ENCODE measurements at places on chromosomes 3 and 15.
A peak's percentile ranks its signal among the peaks of the same experiment; 100 is the strongest.

- DNase-seq: no peak
Measured at GRCh38 chr15:47788685-47789084, 71.4 kb downstream of the SEMA6D start.

- DNase-seq: no peak
Measured at GRCh38 chr3:58416191-58416590, 17.4 kb downstream of the PDHB start.

DNA sequence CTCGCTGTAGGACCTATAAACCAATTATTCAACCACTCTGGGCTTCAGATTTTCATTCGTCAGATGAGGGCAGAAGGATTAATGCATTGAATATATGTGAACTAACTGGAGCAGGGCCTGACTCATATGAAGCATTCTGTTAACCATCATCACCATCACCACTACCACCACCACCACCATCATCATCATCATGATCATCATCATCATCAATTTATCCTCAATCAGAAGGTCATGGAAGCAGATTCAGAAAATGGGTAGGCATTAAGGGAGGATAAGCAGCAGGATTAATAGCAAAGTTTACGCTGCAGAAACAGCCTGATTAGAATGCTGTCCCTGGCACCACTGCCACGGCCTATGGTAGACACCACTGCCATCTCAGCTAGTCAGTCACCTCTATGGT is 407.5 kb upstream of the THBS1 start:
- no peak for DNase-seq

GRCh38 chr3:135752851-135753250 is 212.7 kb upstream of the PPP2R3A start:
- DNase-seq: no peak

DNA sequence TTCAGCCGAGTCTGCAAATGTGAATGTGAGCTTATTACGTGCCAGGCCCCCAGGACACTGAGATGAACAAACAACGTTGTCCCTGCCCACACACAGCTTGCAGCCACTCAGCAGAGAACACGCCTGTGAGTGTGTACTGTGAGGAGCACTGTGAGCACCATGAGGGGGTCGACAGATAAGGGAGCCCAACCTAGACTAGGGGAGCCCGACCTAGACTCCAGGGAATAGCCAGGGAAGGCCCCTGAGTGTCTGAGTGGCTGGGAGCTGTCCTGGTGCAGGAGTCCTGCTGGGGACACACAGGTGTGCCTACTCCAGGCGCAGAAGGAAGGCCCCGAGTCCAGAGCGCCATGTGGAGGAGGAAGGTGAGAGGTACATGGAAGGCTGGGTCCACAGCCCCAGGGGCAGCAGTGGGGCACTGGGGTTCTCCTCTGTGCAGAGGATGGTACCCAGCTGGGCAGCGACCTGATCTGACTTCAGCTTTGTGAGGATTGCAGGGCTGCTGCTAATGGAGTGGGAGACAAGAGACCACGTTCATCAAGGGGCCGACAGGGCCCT is 36.5 kb downstream of the MGLL start:
- peak; percentile 81 for DNase-seq

- DNase-seq: no peak
Measured at GRCh38 chr3:71304684-71305083, 278.8 kb downstream of the FOXP1 start.

GRCh38 chr3:132346841-132347736 is 29.9 kb downstream of the ACP3 start:
- DNase-seq: peak; percentile 4

GRCh38 chr3:160935413-160936095 is 169.6 kb downstream of the B3GALNT1 start:
- DNase-seq: no peak

DNA sequence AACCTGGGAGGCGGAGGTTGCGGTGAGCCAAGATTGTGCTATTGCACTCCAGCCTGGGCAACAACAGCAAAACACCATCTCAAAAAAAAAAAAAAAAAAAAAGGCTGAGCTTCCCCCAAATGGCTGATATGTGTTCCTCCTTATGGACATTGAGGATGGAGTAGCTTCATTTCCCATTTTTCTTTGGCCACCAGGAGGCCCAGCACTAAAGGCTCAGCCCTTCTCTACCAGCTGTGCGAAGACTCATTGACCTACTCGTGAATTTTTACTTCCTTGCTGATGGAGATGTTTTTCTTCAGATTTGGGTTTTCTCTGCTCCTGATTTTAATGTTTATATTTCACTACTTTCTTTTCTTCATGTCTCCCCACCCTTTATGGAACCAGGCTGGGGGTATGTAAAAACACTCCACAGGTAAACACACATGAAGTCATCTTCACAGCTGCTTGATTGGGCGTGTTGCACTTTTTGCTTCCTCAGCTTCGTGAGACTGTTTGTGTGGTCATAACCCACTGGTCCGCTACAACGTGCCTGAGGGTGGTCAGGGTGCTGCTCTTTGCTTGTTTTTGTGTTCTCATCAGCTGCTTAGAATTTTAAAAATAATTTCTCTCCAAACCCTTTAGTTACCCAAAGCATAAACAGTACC is 13.5 kb downstream of the SEMA4B start:
- no peak for DNase-seq

DNA sequence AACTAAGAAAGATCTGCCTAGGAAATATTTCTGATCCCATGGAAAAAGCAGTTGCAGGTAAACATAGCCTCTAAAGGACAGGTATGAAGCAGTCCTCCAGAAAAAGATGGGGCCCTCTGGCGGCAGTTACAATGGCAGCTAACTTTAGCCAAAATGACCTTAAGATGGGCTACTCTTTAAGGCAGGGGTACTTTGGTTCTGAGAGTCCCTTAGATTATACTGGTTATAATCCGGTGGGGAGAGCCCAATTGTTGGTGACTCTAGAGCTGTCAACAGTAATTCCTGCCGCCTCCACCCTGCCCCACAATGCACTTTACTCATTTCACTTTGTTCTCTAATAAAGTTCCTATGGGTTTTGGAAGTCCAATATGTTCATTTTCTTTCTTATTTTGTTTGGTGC is 412.8 kb upstream of the WNT5A start:
- DNase-seq: no peak

DNA sequence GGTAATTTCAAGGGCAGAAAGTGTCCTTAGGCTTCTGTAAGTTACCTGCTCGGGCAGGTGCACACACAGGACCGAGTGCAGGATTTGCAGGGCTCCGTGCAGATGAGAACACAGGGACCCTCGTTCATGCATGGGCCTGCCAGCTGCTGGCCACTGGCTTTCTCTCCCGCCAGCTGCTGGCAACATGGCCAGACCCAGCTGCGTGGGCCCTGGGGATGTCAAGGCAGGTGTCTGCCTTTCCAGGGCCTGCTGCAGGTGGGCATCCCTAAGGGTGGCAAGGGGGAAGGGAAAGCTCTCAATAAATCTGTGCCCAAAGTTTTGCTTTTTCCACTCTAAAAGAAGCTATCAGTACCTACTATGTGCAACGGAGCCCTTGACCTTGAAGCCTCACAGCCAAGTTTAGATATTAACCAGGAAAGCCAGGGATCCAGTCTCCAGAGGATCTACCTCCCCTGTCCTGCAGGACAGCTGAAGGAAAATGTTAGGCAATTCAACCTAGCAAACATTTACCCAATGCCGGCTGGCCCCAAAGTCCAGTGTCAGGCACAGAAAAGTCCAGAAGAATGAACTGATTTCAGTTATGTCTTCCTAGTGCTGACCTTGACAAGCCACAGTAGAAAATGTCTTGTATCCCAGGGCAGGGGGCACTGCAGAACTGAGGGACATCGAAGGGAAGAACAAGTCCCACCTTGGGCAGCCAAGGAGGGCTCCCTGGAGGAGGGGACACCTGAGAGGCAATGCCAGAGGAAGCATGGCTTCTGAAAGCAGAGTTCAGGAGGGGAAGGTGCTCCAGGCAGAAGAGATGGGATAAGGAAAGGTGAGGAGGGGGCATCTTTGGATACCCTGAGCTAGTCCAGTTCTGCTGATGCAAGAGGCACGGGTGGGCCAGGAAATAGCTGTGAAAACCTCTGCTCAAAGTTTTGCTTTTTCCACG is 26.4 kb downstream of the NUP210 start:
- no peak for DNase-seq

DNA sequence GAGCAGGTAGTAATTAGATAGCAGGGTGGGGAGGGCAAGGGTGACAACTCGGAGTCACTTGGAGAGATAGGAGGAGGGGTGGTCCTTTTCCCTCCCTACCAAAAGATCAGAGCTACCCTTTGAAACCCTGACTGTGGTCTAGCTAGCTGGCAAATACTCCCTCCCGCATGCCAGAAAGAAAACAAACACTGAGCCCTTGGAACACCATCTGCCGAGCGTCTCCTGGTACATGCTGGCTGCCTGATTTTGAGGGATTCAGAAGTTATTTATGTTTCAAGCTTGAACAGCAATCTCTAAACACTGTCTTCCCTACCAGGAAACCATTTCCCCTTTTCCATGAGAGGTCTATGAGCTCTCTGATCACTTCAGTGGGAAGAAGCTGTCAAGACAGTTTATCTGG is 291.6 kb upstream of the CFAP20DC start:
- DNase-seq: peak; percentile 36

DNA sequence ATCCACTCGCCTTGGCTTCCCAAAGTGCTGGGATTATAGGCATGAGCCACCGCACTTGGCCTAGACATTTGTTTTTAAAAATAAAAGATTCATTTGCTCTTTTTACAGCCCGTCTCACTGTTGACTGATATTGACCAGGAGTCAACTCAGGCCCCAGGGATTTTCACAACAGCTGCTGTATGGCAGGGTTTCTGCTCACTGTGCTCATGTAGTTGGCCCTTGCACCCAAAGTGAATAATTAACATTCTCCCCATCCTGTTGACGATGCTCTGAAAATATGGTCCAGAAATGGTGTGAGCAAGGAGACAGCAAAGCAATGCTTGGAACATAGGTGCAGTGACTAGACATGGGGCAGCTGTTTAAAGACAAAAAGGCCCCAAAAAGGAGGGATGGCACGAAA is 2.9 kb upstream of the CCR5 start:
- no peak for DNase-seq

GRCh38 chr15:50135031-50135551 is 16.1 kb upstream of the ATP8B4 start:
- no peak for DNase-seq

DNA sequence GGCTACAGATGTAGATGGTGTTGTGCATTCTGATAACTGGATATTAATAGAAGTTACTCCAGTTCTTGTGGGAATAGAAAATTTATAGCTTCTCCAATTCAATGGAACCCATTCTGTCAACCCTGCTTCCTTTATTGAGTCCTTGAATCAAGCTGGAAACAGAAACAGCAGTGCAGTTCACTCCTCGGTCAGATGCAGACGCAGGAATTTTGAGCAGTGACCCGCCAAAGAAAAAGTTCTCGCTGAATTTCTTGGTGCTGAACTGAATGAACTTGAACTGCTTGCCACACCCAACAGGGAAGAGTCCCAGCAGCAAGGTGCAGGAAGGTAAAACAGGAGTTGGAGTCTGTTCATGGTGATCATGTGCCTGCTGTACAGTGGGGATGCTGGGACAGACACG is 10.3 kb downstream of the HRH1 start:
- DNase-seq: no peak

- no peak for DNase-seq
Measured at GRCh38 chr3:197748597-197749314, 927 bp upstream of the FYTTD1 start.

DNA sequence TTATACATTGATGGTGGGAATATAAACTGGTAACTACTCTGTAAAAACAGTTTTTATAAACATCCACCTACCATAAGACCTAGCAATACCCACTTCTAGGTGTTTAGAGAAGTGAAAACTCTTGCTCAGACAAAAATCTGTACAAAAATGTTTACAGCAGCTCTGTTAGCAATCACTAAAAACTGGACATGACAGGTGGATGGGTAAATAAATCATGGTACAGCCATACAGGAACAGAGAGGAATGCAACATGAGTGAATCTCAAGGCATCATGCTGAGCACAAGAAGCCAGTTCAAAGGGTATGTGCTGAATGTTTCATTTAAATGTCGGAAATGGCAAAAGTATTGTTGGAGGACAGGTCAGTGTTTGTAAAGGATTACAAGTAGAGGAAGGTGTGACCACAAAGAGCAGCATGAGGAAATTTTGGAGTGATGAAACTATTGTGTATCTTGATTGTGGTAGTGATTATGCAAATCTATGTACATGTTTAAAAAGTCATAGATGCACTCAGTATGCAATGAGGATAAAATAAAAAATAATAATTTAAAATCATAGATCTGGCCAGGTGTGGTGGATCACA is 2.8 kb upstream of the RNU5A-1 start:
- no peak for DNase-seq

GRCh38 chr3:129824926-129825541 is 68.5 kb downstream of the TMCC1 start:
- peak; percentile 30 for DNase-seq

DNA sequence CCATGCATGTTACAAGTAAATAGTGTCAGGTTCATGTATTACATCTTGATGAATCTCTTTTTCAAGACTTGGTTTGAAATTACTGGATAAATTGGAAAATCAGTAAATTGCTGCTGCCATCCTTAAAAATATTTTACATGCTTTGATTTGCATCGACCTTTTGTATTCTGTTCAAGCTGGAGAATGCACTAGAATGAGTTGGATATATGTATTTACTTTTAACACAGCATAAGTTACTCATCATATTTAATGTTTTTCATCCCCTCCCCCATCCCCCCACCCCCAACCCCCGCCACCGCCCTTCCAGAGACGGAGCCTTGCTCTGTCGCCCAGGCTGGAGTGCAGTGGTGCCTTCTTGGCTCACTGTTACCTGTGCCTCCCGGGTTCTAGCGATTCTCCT is 16.8 kb downstream of the UBE2E1 start:
- no peak for DNase-seq

DNA sequence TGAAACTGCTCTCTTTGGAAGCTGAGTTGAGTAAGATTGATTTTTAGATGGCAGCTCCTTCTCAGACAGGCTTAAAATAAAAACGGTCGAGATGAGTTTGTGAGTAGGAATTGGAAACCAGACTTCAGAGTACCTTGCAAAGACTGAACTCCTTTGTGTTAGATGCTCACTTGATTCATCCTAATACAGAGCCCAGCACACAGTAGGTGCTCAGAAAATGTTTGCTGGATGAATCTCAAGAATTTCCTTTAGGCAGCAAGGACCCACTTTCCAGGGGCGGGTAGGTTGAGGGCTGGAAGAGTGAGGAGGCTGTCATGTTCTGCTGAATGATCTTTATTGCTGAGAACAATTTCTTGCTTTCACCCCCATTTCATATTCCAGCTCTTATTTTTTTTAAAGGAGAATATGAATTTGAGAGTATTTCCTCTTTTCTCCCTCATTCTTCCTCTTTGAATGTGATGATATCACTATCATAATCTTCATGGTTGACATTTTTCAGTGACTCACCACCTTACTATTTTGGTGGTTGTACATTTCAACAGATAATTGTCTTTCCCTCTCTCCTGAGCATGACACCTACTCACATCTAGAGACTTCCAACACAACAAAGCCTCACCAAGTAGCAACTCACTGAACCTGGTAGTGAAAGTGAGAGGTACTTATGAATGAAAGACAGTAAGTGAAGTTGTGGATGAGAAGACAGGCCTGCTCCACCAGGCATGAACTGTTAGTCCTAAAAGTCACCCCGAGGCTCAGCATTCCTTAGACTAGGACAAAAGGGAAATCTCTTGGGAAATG is 113.3 kb downstream of the PDCD6IP start:
- DNase-seq: no peak

- DNase-seq: no peak
Measured at GRCh38 chr3:48398701-48399386, 26.8 kb downstream of the FBXW12 start.

GRCh38 chr3:100048248-100048647 is 66.1 kb downstream of the FILIP1L start:
- DNase-seq: no peak

GRCh38 chr3:45210308-45211041 is 15.6 kb downstream of the TMEM158 start:
- no peak for DNase-seq

Data from NCI-H1092 treated with DMSO at 0.1 percent for 48 hours (cell line).